H1 (cell line): ENCODE measurements at places on chromosomes 6 and 20. TPM values are rescaled to one million over a fixed set of nuclear protein-coding genes. Genes with fewer than 3 reads are reported as not detected.

DNA sequence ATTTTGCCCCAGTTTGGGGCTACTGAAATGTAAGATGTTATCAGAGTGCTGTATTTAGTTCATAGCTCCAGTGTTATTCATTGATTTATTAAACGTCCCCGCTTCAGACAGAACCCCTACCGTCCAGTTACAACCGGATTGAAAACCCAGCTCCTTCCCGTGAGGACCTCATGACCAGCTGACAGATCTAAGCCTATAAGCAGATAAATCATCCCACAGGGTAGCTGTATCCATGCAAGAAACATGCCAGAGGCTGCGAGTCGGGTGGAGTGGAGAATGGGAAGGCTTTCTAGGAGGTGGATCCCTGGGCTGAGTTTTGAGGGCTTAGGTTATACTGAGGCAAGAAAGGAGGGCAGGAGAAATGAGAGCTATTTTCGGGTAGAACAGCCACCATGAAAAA, 260.0 kb downstream of the ARID1B start:
- DNase-seq: no peak
- peak overlapping the region; percentile 51 for H3K27ac ChIP-seq
- H3K4me3 ChIP-seq: no peak overlapping the region
- H3K4me1 ChIP-seq: peaks cover 18% of the 10 kb centered on the region

GRCh38 chr6:105985098-105985815, 100.9 kb upstream of the PRDM1 start:
- peaks cover 9% of the 10 kb centered on the region for H3K4me1 ChIP-seq
- H3K4me3 ChIP-seq: peak overlapping the region; percentile 45; the same call in 1 of the 2 replicates
- peaks cover 77% of the 10 kb centered on the region for H3K27me3 ChIP-seq
- H3K27ac ChIP-seq: no peak overlapping the region
- DNase-seq: no peak

TREML2 gene
- total RNA-seq: 0.09 and 0.11 TPM in 2 replicates

DNA sequence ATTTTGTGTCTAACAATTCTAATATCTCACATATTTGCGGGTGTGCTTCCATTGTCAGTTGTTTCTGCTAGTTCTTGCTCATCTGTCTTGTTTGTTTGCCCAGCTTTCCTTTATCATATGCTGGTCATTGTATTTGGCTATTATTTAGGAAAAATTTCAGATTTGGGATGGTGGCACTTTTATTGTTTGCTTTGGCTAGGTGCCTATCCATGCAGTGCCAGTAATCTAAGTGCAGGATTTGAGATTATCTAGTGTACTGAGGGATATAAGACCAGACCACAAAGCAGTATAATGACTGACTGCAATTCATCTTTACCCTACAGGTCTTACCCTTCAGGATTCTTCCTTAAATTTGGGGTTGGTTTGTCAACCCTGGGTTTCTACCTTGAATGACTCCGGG, 63.9 kb downstream of the NINL start:
- no peak overlapping the region for H3K4me3 ChIP-seq
- peaks cover 18% of the 10 kb centered on the region for H3K36me3 ChIP-seq
- H3K27ac ChIP-seq: no peak overlapping the region
- no peaks in the 10 kb centered on the region for H3K4me1 ChIP-seq
- DNase-seq: no peak

KHDC1 gene
- total RNA-seq: 4.3 and 4.6 TPM in 2 replicates
